ENCODE measurements at places on chromosomes 4 and X. TPM values are rescaled to one million over a fixed set of nuclear protein-coding genes. Genes with fewer than 3 reads are reported as not detected.

The CSN1S1 gene
- total RNA-seq: not detected

DNA sequence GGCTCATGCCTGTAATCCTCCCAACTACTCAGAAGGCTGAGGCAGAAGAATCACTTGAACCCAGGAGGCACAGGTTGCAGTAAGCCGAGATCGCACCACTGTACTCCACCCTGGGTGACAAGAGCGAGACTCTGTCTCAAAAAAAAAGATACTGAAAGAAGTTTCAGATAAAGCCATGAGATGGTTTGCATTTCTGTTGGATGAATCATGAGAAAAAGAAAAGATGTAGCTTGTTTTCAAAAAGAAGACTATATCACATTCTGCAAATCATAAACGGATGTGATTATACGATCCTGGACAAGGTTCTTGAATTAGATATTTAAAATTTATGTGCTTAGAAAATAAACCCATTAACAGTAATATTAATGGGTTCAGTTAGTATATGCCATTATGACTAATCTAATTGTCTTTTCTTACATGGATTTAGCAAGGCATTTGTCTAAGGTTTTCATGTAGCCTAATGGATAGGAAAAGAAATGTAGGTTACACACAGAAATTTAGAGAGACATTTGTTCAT is 345.9 kb downstream of the SLC7A11 start:
- no peaks in the 10 kb centered on the region for H3K36me3 ChIP-seq
- H3K27me3 ChIP-seq: no peaks in the 10 kb centered on the region
- H3K27ac ChIP-seq: no peak overlapping the region
- H3K4me1 ChIP-seq: no peaks in the 10 kb centered on the region
- H3K4me3 ChIP-seq: no peak overlapping the region

- peak overlapping the region; percentile 25 for H3K4me3 ChIP-seq
- peaks cover 41% of the 10 kb centered on the region for H3K4me1 ChIP-seq
Observed at GRCh38 chr4:54227256-54228055, 1.6 kb upstream of the PDGFRA start.

- H3K4me3 ChIP-seq: no peak overlapping the region
- H3K4me1 ChIP-seq: no peaks in the 10 kb centered on the region
- H3K27ac ChIP-seq: no peak overlapping the region
- H3K27me3 ChIP-seq: no peaks in the 10 kb centered on the region
- DNase-seq: no peak
Observed at GRCh38 chr4:23819041-23819511, 70.8 kb downstream of the PPARGC1A start.

DNA sequence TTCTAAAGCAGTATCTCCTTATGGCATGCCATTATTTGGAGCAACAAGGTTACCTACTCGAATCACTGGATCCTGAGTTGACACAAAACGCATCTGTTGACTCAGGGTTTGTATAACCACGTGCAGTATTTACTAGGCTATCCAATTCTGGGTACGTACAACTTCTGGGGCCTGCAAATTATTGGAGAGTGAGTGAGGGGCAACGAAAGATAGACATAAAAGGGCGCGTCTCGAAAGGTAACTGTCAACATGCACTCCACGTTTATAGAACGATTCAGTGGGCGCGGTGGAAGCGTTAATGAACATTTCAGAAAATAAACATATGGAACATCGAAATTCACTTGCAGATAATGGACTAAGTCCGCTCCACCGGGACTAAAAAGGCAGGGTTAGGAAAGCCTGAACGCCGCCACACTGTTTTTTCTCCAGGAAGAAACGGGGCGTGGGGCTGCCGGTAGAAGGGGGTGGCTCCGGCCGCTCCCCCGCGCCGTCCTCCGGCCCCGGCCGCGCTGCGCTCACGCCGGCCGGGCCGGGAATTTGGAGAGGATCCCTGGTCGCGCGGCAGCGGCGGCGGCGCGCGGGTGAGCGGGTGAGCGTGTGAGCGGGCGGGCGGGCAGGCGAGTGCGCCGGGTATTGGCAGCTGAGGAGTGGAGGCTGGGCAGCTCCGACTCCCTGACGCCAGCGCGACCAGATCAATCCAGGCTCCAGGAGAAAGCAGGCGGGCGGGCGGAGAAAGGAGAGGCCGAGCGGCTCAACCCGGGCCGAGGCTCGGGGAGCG is at the start of gene SMAD1:
Gene SMAD1 (plus strand): TSS at position 690 of the 778 bp plus-strand sequence. CDS start 32,761 bp downstream, outside the sequence.
- H3K36me3 ChIP-seq: no peaks in the 10 kb centered on the region
- H3K4me3 ChIP-seq: peak within 1 kb of the TSS; percentile 62
- DNase-seq: peak; percentile 32
- H3K27me3 ChIP-seq: peaks cover 29% of the 10 kb centered on the region
- H3K27ac ChIP-seq: no peak within 1 kb of the TSS

DNA sequence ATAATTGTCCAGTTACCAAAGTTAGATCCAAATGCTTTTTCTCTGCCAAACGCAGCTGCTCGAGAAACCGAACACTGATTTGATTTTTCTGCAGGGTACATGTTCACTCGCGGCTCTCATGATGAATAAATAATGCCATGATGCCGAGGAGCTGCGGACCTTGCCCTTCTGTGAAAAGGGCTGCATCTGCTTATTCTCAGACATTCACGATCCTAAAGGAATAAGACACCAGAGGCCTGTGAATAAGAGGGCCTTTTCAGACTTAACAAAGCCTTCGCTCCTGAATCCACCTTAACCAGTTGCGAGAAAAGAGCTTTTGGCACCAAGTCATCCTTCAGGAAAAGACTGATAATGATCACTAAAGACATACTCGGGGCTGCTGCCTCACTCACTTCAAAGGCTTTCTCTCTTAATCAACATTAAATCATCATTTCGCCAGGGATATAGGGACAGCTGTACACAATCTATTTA is 147.5 kb downstream of the FBXO8 start:
- no peak overlapping the region for H3K4me3 ChIP-seq
- no peak overlapping the region for H3K27ac ChIP-seq
- peaks cover 3% of the 10 kb centered on the region for H3K27me3 ChIP-seq
- no peak for DNase-seq
- no peaks in the 10 kb centered on the region for H3K4me1 ChIP-seq

The TEX13D gene
- total RNA-seq: not detected

The CT45A2 gene
- not detected for total RNA-seq
